ENCODE measurements at places on chromosomes 13 and 19.

DNA sequence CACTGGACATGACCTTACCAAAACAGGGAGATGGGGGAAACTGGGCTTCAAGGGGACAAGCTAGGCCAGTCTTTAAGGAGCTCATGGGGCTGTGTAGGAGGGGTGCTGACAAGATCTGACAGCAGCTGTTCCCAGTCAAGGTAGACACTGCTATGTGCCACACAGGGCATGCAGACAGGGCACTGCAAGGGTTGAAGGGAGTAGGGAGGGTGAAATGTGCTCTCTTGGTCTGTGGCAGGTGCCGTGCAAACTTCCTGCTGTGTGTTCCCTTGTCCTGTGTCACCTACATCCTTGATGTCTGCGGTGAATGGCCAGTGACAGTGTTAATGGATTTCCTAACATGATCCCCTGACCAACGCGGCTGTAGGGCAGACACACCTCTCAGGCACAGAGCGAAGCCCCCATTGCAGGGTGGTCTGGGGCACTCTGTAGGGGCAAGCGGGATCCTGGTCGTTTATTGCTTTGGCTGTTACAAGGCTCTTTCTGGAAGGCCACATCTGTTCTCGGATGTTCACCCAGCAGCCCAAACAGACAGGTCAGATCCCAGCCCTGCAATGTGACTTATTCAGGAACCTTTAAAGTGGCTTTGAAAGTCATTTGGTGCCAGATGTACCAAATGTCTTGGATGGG lies 199.5 kb upstream of the ZNF536 start:
- no peak for DNase-seq

DNA sequence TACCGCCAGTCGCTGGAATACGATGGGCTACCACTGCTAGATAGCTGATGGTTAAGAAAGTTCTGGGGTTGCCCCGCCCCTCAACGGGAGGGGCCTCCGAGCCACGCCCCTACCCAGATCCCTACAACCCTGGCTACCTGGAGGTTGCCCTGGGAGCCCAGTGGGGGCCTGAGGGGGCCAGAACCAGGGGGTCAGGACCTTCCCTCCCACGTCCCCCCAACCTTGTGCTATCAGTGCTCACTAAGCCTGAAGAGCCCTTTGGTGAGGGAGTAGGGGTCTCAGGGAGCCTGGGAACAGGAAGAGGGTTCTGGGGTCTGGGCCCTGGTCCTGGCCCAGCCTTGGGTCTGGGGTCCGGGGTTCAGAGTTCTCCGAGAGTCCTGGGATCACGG lies 8.9 kb downstream of the OCEL1 start:
- DNase-seq = peak; percentile 71

DNA sequence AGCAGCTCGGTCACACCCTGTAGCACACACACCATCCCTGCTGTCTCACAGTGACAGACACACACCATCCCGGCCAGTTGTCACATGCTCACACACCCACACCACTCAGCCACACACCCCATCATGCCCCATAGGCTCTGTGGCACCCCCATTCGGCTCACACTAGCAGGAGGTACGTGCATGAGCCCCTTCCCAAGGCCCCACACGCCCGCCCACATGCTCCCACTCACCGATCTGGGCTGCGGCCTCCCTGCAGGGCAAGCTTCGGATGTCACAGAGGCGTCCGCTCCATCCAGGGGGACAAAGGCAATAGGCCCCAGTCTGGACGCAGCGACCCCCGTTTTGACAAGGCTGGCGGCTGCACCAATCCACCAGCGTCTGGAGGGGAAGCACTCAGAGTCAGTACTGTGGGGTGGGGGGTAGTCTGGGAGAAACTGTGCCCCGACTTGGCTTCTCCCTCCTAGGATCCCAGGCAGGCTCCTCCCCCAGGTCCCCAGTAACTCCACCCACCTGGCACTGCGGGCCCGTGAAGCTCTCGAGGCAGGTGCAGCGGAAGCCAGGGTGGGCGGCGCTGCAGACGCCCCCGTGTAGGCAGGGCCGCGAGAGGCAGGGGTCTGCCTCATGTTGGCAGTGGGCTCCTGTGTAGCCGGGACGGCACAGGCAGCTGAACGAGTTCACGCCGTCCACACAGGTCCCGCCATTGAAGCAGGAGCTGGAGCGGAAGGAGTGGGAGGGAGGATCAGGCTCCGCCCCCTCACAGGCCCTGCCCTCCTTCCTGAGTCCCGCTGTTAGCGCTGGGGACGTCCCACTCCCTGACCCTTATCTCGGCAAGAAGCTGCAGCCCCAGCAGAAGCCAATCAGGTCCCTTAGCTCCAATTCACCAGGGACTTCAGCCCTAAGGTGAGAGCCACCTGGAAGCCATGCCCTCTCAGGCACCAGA lies 20.1 kb downstream of the NOTCH3 start:
- DNase-seq = peak; percentile 48

DNA sequence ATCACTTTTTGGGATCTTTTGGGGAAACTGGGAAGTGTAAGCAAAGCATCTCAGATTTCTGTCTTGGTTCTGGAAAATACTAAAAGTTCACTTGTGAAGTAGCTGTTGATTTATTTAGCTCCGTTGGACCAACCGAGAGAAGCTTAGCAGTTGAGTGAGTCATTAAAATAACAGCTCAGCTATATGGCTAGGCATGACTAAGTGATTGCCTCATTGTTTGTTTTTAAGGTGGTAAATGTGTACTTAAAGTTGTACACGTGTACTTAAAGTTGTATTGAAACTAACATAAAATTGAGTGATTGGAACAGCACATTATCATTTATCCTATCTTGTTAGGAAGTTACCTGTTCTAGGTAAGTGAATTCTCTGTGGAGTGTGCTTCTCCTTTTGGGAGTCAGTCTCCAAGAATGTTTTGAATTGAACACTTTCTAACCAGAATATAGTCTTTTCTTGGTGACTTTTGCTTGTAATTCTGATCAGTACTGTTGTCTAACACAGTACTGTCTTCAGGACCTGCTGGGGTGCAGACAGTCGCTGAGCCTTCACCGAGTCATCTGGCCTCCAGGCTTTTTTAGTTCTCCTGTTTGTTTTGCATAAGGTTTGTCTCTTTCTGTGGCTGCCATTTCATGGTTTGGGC lies 2.9 kb upstream of the DCUN1D2 start:
- DNase-seq = no peak

DNA sequence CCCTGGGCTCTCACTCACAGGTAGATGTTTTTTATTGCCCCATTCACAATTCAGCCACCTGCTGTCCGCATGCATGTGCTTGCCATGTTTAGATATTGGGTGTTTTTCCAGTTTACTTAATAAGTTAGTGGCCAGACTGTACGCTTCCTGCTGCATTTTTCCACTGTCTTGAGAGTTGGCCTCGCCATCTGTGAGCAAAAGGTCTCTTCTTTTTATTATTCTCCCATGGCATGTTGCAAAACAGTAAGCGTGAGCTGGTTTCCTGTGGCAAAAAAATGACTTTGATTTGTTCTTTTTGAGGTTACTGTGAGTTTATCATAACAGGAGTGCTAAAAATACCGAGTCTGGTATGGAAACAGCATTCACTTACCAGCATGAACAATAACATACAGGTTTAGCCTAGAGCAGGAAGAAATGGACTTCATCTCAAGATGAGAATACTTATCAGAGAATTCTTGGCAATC lies 46.0 kb downstream of the SAE1 start:
- DNase-seq = no peak

GRCh38 chr19:5826531-5827341 lies 12.8 kb downstream of the FUT6 start:
- peak; percentile 95 for DNase-seq

DNA sequence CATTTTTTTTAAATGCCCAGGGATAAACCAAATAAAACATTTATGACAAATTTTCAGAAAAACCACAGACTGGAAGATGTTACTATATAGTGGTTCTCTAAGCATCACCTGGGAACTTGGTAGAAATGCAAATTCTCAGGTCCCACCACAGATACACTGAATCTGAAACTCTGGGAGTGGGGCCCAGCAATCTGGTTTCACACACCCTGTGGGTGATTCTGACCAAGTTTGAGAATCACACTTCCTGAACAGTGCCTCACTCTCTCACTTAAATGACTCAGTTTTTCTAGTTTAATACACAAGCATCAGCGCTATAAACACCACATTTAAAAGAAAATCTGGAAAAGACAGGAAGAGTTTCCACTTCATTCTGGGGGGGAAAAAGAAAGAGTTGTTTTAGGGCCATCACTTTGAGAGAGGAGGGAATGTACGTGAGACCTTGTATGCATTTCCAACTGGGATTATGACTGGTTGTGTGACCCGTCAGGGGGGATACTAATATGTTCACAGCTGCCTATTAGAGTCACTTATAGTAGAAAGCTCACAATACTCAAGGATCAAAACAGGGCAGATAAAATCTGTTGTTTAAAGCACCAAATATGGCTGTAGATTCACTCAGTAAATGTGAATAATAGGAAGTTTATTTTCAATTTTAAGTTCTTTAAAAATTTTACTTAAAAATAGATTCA lies 567.7 kb downstream of the GPC6 start:
- DNase-seq = no peak

GRCh38 chr19:2421581-2422306 lies 5.6 kb downstream of the TIMM13 start:
- no peak for DNase-seq

DNA sequence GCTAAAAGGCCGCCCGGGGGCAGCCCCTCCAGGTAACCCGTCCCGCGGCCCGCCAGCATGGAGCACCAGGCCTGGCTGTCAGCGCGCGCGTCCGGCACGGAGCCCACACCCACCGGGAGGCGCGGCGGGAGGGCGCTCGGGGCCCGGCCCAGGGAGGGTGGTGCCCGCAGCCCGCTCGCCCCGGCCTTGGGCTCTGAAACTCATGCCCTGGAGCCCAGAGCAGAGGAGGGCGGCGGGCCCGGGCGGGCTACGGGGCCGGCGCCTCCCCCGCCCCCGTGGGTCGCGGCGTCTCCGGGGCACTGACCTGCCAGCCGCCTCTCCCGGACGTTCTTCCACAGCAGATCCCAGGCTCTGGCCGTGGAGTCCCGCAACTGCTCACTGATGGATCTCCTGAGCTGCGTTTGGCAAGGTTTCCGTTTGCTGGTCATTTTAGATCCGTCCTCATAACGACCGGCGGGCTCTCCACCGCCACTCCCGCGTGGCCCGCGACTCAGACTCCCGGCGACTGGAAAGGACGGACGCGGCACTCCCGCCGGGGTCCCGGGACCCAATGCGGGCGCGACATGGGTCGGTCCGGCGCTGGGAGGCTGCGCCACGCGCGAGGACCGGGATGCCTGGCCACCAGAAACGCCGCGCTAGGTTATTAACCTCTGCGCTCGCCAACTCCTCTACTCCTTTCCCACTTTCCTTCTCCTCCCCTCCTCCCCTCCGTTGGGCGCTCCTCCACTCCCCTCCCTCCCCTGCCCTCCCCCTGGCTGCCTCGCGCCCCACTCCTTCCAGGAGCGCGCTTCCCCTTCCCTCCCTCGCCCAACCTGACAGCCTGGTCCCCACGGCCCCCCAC lies 64.7 kb upstream of the STARD13 start:
- peak; percentile 40 for DNase-seq

GRCh38 chr13:40613192-40613818 lies 53.1 kb downstream of the FOXO1 start:
- DNase-seq = no peak

- DNase-seq = no peak
Observed at GRCh38 chr19:41626278-41626677, 596 bp downstream of the CEACAM4 start.

GRCh38 chr13:96338030-96338429 lies 248.1 kb downstream of the HS6ST3 start:
- DNase-seq = no peak

DNA sequence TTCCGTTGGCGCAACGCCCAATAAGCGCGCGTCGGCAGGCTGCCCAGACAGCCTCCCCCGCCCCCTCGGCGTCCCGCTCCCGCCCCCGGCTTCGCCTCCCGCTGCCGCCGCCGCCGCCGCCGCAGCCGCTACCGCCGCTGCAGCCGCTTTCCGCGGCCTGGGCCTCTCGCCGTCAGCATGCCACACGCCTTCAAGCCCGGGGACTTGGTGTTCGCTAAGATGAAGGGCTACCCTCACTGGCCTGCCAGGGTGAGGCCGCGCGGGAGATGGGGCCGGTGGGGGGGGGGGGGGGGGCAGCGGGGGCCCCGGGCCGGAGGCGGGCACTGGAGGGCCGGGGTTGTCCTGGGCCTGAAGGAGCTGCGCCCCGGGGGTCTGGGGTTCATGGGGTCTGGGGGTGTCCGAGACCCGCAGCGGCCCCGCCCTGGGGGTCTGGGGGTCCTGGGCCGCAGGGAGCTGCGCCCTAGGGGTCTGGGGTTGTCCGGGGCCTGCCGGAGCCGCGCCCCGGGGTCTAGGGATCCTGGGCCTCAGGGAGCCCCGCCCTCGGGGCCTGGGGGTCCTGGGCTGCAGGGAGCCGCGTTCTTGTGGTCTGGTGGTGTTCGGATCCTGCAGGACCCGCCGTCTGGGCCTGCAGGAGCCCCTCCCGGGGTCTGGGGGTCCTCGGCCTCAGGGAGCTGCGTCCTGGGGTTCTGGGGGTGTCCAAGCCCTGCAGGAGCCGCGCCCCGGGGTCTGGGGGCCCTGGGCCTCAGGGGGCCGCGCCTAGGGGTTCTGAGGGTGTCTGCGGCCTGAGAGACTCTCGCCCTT lies at the start of gene HDGFL2:
HDGFL2 (plus strand) TSS at position 124 of the 801 bp plus-strand sequence; CDS start at position 178, 54 bp downstream.
- DNase-seq = no peak

- DNase-seq = peak; percentile 44
Observed at GRCh38 chr19:41328157-41328841, 18.3 kb downstream of the CCDC97 start.

DNA sequence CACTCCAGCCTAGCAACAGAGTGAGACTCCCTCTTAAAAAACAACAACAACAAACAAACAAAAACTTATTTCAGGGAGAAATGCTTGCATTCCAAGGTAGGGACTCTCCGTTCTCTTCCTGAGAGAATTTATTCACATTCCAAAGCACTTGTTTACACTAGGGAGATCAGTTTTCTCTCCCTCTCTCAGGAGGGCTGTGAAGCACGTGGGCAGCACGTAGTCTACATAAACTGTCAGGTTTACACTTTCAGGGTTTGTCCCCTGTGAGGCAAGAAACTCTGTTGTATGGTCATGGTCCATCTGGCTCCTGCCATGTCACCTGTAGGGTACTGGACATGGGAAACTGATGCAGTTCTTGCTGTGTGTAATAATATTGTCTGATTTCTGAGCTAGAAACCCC lies 31.6 kb downstream of the WDR87 start:
- no peak for DNase-seq

GRCh38 chr19:3879656-3880055 lies 829 bp upstream of the ATCAY start:
- DNase-seq = no peak
